ENCODE measurements at places on chromosomes 4 and X.

GRCh38 chr4:24924309-24924781 lies 11.5 kb upstream of the CCDC149 start:
- DNase-seq: no peak

- no peak for DNase-seq
Measured at GRCh38 chrX:88828011-88828410, 81.0 kb downstream of the CPXCR1 start.

DNA sequence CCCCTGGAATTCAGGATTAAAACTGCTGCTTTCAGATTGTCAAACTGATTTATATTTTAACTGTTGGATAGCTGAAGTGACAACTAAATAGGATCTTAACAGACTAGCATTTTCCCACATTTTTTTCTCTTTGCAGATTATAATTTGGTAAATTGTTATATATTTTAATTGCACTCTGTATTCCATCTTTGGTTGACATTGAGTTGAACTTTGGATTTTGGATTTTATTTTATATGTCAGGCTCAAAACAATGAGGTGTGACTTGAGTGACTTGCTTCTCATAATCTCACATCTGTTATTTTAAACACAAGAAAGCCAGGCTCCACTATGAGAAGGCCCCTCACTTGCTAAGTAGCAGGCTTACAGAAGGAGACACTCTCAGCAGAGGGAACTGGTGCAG lies 38.1 kb downstream of the NAA11 start:
- no peak for DNase-seq

- no peak for DNase-seq
Measured at GRCh38 chrX:153320555-153321184, 897 bp downstream of the PNMA6F start.

DNA sequence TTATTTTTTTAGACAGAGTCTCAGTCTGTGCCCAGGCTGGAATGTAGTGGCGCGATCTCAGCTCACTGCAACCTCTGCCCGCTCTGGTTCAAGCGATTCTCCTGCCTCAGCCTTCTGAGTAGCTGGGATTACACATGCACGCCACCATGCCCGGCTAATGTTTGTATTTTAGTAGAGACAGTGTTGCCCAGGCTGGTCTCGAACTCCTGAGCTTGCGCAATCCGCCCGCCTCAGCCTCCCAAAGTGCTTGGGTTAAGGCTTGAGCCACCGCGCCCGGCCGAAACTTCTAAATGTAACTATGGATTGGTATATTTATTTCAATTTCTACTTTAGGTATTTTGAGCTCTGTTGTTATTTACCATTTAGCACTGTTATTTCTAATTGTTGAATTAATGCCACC lies 79.4 kb downstream of the FAM193A start:
- no peak for DNase-seq

GRCh38 chrX:12843668-12844279 lies 23.1 kb upstream of the TLR7 start:
- no peak for DNase-seq

GRCh38 chrX:116238567-116239255 lies 68.2 kb downstream of the AGTR2 start:
- DNase-seq: peak; percentile 8

DNA sequence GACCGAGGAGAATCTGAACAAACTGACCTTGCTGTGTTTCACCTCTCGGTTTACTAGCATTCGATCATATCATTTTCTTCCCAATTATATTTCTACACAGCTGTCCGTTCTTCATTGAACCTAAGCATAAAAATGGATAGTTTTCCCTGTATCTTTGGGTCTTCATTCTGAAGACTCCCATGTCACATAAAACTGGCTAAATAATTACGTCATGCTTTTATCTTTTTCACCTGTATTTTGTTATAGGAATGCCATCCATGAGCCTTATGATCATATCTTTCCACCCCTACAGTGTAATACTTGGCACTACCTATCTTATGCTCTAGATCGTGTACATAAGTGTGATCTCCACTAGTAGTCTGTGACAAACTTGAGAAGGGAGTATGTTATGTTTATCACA lies 456.1 kb downstream of the FGF13 start:
- DNase-seq: no peak

GRCh38 chr4:44848466-44848865 lies 122.1 kb upstream of the GNPDA2 start:
- DNase-seq: no peak

DNA sequence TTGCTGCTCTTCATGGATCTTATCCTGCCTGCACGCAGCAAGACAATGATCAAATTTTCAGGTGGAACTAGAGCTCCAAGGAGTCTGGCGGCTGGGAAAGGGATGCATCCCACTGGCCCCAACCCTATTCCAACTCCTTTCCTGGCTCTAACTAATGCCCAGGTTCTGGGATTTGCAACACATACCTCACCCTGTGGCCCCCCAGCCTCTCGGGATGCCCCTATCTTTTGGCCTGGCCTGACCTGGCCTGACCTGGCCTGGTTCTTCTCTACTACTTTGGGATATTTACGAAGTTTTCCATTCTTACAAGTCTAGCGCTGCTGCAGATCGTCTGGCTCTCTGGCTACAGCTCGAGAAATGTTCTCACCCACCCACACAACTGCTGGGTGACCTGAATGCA lies 56.4 kb upstream of the CDKN2AIP start:
- DNase-seq: no peak

GRCh38 chrX:20330545-20330944 lies 63.8 kb upstream of the RPS6KA3 start:
- no peak for DNase-seq

DNA sequence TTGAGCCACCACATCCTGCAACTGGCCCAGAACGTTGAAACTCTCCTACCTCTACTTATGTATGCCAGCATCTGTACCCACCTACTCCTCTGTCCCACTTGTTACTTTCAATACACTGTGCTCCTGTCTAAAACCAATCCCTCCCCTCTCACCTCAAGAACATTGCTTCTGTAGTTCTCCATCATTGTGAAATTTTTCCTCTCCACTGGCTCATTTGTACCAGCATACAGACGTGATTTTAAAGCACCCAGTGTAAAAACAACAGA lies 25.5 kb upstream of the USO1 start:
- no peak for DNase-seq

DNA sequence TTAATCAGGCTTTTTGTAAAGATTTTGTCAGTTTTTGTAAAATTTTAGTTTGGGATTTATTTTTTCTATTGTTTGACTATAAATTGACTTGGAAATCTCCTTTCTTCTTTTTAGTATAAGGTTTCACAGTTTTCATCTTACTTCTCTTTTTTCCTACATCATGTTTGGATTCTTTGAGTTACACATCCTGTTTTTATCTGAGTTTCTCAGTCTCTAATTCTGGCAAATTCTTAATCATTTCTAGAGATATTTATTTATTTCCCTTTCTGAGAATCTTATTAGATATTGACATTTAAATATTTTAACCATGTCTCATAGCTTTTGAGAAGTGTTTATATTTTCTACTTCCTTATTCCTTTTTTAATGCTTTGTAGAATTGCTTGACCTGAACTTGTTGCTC lies 20.7 kb downstream of the USP53 start:
- DNase-seq: no peak

DNA sequence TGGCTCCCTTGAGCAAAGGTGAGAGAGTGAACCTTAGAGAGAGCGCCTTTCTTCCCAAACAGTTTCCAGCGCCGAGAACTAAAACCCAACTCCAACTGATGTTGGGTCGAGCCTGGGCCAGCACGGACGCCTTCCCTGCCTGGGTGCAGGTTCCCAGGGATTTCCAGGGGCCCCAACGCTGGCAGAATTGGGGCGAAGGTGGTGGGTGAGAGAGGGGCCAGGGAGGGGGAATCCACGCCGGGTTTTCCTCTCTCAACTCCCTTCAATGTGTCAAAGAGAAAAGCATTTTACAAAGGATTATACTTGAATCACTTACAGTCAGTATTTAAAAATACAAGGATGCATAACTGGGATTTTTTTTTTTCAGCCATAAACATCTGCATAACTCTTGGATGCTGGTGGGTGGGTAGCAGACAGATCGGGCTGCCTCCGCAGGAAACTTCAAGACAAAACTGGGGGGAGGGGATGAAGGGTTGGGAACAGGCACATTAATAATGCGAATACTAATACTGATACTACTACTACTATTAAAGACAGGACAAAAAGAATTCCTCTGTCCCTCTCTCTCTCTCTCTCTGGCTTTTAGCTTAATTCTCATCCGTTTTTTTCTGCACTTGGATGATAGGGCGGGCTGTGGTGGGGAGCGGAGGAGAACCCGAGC lies 1.3 kb upstream of the ARX start:
- DNase-seq: no peak

- peak; percentile 70 for DNase-seq
Measured at GRCh38 chrX:50204364-50204899, at the start of gene CCNB3. CCNB3 (plus strand) TSS chrX:50204765; CDS start chrX:50285164, 80,399 bp downstream.

DNA sequence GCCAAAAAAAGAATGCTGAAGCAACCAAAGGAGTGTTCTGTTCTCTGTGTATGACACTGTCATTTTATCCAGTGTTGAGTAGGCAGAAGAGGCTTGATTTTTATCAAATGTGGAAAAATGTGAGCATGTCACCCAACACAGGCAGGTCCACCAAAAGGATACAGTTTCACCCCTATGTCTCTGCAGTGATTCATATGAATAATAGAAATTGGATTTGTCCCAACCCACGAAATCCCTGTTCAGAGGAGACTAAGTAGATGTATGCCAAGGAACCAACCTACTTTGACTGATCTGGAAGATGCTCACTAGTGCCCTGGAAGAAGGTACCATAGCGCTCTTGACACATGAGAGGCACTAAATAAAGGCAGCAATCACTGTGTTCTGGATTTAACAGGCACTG lies 72.5 kb downstream of the FGF13 start:
- no peak for DNase-seq

DNA sequence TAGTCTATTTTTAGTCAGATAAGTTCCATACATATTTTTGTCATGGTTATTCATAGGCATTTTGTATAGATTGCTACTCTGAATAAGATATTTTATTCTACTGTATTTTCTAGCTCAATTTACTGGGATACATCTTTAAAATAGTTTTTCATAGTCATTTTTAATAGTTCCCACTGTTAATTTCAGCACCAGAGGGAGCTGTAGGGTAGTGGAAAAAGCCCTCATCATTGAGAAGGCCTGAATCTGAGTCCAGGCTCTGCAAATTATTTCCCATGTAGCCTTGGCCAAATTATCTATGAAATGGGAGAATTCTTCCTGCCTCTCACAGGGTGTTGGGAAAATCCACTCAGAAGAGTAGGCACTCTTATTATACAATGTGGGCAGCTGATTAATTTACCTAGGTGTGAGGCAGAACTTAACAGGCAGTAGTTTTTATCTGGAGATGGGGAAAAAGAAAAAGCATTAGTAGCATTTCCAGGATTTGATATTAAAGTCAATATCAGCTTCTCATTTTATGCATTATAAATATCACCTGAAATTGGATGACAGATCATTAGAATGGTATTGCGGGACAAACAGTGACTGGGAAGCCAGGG lies 102.9 kb upstream of the PAQR3 start:
- peak; percentile 8 for DNase-seq

DNA sequence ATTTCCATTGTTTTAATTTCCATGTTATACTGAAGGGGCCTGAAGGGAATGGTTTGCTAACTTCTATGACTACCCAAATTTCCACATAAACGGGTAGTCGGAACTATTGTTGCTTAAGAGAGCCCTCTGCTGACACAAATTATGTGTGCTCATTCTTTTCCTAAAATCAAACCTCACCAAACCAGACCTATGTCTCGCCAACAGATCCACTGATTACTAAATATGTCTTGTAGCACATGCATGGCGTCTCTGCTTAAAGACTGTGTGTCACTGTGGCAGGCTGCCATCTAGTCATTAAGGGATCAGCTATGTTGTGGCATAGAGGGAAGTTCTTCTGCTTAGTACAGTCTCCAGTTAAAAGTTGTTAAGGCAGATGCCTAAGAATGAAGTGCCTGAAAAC lies 25.1 kb downstream of the PIR start:
- no peak for DNase-seq

DNA sequence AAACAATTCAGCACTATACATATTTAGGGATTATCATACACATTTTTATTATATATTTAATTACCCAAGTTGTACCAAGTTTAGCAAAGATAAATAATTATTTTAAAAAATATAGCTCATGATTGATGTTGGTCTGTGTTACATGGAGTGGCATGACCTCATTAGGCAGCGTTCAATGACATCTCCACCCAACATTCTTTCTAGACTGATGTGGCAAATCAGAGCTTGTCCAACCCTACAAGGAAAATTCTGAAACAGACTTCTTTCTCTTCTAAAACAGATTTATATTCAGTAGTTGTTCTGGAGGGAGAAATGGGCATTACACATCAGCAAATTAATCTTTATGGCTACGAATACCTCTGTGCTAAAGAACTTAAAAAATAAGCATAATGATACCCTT lies 189.7 kb downstream of the PDGFC start:
- no peak for DNase-seq

DNA sequence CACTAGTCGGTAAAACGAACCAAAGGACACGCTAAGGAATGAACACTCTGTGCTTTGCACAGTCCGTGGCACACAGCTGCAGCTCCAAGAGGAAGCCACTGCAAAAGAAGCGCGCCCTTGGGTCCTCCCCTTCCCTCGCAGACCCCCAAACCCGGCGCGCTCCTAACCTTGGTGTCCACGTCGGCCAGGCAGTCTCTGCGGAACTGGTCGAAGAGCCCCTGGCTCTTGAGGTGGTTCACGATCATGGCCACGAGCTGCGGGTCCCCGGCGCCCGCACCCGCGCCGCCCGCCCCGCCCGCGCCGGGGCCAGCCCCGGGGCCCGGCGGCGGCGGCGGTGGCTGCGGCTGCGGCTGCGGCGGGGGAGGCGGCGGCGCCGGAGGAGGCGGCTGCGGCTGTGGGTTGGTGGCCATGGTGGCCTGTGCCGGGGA lies 333 bp downstream of the BOD1L1 start:
- DNase-seq: peak; percentile 33

DNA sequence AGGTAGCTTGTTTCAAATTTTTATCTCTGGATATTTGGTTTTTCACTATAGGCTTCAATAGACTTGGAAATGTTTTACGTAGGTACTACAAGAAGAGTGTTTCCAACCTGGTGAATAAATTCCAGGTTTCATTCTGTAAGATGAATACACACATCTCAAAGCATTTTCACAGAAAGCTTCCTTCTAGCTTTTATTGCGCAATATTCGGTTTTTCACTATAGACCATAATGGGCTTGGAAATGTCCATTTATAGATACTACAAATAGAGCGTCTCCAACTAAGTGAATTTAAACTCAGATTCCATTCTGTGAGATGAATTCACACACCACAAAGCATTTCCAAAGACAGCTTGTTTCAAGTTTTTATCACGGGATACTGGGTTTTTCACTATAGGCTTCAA lies 857.7 kb upstream of the HS3ST1 start:
- DNase-seq: no peak

- DNase-seq: no peak
Measured at GRCh38 chr4:25913056-25913850, 767 bp upstream of the SMIM20 start.

DNA sequence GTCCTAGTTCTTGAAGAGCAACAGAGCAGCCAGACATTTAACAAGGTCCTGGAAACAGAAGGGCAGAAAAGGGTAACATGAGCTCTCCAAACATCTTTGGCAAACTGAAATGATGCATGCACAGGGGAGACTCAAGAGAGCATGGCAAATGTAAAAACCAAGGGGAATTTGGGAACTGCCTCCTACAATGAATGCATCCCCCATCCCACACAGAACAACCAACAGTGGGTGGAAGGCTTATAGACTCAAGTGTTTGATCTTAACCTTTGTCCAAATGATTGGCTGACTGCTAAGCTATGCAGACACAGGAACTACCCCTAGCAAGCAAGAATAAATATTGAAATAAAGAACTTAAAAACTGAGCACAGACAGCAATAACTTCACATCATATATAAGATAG lies 74.4 kb downstream of the CENPC start:
- no peak for DNase-seq
